ENCODE measurements at places on chromosomes 4 and X. TPM values are rescaled to one million over a fixed set of nuclear protein-coding genes. Genes with fewer than 3 reads are reported as not detected.

The CXorf65 gene
- 6.0 TPM for total RNA-seq

GRCh38 chrX:140510306-140510676 lies 5.4 kb upstream of the SOX3 start:
- DNase-seq: no peak

DNA sequence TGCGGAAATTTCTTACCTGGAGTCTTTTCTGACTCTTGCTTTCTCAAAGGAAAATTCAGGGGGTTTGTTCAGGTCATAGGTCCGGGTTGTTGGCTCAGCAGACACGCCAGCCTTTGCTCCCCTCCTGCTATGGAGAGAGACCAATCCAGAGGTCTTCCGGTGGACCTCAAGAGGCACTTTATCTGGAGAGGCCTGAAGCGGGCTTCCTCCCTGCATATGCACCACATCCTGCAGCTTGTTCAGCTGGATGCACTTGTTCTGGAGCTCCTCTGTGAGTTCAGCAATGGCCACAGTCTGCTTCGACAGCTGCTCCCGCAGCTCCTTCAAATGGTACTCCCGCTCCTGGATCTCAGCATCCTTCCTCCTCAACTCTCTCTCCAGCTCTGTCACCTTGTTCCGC lies 10.5 kb downstream of the PRKG2 start:
- DNase-seq: no peak

DNA sequence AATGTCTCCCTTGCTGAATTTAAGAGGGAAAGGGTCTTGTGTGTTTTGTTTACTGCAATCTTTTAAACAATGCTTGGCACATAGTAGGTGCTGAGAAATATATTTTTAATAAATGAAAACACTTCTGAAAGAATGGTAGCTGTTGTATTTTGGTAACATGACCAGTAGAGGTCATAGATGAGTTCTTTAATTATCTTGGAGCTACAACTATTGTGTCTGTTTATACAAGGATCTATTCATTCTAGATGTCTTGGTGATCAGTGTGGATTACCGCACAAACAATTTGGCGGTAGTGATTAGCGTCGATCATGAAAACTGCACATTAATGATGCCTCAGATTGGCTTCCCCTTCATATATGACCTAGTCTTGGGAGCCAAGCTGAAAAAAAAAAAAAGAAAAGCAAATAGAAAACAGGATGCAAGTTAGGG lies 21.4 kb upstream of the SCRG1 start:
- DNase-seq: no peak

GRCh38 chr4:124631760-124632159 lies 80.8 kb downstream of the ANKRD50 start:
- DNase-seq: no peak

DNA sequence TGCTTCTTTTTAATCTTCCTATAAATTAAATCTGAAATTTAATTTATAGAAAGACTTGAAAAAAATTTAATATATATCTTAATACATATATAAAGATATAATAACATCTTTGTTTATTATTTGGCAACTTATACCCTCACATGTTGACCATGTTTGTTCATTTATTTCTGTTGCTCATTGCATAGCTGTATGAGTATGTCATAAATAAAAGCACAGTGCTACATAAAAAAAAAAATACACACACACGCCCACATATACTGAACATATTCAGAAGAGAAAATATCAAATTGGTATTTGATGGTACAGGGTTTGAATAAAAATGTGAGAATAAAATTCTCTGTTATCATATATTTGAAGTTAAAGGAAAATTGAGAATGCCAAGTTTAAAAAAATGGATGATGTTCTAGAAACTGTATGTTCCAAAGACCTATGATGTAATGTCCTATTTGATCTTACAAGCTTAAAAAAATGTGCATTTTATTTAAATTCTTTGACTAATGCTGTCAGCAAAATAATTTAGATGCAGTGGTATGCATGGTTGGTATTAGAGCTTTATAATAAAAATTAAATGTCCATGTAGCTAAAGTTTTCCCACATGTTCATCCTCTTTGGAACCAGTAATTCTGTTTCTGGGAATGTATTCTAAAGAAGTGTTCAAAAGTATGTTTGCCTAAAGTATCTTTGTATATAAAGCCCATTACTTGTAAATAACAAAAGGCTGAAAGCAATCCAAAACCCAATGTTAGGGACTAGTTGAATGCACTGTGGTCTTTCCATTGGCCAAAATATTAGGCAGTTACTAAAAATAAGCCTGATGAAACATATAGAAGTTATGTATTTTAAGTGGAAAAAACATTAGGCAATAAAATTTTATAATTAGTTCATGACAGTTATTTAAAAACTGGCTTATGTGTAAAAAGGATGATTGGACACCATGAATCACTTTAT lies 12.9 kb downstream of the TMEM184C start:
- no peak for DNase-seq

The NLRP2B gene
- total RNA-seq: not detected

The PNMA5 gene
- not detected for total RNA-seq

- DNase-seq: no peak
Observed at GRCh38 chr4:153001626-153002025, 65.5 kb downstream of the FHDC1 start.

The MUC7 gene
- total RNA-seq: not detected

The ARMCX2 gene
- 3.1 TPM for total RNA-seq

- no peak for DNase-seq
Observed at GRCh38 chr4:123812066-123812390, 415.4 kb downstream of the SPRY1 start.

DNA sequence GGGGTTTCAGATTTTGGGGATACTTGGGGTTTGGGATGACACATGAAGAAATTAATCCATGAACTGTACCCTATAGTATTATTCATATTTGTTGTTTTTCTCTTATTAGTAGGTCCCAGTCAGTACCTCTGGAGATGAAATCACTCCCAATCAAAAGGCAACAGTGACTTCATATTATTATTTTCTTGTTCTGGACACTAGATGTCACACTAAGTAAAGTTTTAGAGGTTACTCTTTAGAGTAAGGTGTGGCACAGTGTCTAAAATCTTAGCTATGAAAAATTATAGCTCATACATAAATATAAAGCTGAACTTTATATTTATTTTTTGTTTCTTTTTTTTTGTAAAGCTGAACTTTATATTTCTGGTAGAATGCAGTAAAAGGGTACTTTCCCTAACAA lies 35.1 kb downstream of the FAM114A1 start:
- DNase-seq: no peak

The EXOC1L gene
- total RNA-seq: not detected

GRCh38 chr4:145566086-145566708 lies 53.0 kb upstream of the MMAA start:
- no peak for DNase-seq

GRCh38 chr4:165359506-165359905 lies 19.3 kb upstream of the CPE start:
- no peak for DNase-seq

DNA sequence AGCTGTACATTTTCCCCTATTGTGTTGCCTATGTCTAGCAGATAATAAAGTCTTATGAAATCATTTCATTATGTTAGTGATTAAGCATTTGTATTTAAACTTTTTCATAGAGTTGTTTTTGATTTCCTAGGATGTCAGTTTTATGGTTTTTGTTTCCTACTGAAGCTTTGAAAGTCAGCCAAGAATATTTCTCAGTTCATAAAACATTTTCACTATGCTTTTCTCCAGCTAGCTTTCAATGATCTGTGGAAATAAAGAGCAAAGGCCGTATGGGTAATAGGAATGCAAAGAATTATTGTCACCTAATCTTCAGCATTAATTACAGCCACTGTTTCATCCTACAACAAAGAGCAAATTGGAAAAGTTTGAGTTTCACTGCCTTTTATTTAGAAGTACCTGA lies 145.7 kb upstream of the NUDT6 start:
- DNase-seq: no peak

The GC gene
- 1.1 TPM for total RNA-seq

DNA sequence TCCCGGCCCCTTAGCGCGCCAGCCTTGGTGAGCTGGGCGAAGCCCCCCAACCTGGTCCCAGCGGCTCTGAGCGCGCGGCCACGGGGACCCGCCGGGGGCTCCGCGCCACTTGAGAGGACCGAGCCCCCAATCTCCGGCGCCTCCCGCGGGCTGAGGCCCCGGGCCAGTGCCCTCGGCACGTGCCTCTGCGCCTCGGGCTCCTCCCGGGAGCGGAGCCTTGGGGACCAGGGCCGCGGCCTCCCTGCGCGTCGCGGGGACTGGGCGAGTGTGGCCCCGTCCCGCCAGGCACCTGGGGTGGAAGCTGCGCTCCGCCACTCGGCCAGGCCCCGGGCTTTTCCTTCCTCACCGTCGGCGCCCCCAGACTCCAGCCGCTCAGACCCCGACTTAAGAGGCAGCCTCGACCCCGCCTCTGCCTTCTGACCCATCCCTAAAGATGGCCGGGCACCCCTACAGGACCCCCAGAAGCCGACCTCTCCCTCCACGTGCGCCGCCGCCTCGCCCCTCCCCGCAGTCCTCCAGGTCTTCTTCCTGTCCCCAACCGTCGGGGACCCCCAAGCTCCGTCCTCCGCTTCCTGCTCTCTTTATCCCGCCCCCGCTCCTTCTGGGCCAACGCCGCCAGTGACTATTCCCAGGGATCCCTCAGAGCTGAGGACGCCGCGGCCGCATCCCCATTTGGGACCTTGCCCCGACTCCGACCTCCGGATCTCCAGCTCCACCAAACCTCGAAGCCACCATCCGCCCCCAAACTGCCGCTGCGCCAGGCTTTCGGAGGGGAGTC lies 752 bp downstream of the ERAS start:
- no peak for DNase-seq

The MND1 gene
- total RNA-seq: 6.9 TPM

The NPY2R gene
- total RNA-seq: not detected

GRCh38 chr4:183165376-183165775 lies 66.3 kb downstream of the WWC2 start:
- DNase-seq: no peak

DNA sequence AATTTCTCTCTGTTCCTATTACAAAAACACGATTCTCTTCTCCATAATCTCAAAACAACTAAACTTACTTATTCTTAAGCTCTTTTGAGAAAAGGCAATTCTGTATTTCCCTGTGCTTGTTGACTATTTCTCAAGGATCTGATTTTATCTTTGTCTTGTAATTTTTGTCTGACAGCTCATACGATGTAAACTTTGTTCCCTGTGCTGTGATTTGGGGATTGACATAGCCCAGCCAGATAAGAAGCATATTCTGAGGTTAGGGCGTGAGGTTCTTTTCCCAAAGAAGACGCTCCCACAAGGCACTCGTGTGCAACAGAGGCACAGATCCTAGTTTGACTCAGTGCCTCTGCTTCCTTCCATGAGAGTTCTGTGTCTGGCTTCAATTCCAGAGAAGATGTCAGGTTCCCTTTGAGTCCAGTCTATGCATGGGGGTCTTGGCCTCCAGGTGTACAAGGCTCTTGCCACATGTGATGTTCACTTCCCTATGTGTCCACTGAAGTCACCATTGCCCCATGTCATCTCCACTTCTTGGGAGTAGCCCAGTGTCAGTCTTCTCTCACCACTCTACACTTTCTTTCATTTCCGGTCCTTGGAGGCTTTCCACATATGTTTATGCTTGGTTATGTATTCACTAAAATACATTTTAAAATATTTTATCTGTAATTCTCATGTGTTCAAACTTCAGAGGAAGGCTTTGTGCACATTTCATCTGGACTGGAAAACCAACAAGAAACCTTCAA lies 94.8 kb downstream of the MID1 start:
- DNase-seq: no peak

The CLCN4 gene
- total RNA-seq: 0.05 TPM

The COX7B2 gene
- not detected for total RNA-seq

- DNase-seq: peak; percentile 51
Observed at GRCh38 chr4:77157859-77158486, 966 bp downstream of the CCNG2 start.

DNA sequence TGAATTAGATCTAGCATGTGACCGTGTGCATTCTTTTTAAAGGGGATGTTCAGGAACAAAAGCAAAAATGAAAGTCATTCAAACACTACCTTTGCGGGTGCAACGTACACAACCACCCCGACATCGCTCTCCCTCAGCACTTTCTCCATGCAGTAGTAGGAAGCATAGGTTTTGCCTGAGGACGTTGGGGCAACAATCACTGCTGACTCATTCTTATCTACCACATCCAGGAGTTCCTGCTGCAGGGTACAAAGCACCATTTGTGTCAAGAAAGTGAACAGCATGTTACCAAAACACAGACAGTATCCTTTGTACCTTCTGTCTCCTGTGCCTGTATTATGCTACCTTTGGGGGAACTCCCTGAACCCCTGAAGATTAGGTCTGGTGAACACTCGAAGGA lies 58.6 kb downstream of the DDX60L start:
- DNase-seq: no peak

GRCh38 chr4:1402516-1403091 lies 3.6 kb downstream of the NKX1-1 start:
- peak; percentile 2 for DNase-seq

DNA sequence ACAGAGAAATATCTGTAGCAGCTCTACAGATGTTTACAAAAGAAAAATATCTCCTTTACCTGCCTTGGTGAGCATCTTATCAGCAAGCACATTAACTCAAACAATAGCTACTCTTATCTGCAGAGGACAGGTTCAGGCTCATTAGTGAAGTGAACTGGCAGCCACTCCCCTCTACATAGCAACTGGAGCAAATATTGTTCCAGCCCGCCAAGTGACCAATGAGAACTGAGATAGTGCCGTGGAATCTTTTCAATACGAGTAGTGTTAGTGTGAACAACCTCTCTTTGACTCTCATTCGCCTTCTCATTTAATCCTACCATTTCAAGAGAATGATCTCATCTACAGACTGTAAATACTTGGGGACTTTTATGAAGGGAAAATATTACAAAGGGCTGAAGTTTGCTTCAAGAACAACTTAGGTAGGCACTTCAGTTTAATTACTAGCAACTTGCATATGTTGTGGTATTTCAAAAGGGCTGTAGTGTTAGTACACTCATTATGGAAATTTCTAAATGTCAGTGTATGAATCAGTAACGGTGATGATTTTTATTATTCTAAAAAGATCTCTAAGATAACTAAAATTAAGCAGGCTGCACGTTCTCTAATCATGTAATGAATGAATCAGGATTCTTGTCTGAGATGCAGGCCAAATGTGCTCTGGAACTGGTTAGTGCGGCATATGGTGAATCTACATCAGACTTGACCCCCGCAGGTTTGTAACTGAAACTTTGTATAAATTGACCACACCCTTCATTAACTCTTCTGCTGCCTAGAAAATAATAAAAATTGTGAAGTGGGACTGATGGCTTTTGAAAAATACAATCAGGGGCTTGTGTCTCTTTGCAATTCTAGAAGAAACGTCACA lies 72.4 kb downstream of the PALLD start:
- no peak for DNase-seq

The CCDC120 gene
- 3.3 TPM for total RNA-seq

- no peak for DNase-seq
Observed at GRCh38 chr4:99234331-99235010, 15.4 kb upstream of the ADH6 start.

DNA sequence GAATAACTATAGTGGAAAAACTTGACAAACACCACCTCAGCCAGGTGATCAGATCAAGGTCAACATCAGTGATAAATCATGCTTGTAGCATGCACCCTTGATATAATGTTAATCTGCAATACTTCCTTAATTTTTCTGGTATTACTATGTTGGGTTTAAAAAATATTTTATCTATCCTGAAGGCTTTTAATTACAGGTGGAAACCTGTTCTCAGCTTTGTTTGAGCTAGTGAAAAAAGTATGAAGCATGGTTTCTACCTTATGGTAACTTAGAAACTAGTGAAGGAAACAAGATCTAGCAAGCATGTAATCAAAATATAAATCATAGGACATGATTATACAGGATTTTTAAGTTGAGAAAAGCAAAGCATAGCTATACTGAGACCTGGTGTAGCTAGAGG lies 26.6 kb downstream of the MAOA start:
- DNase-seq: no peak

The UGT2A1 gene
- not detected for total RNA-seq

- DNase-seq: no peak
Observed at GRCh38 chrX:40012039-40012867, 85.5 kb downstream of the BCOR start.
